NCI-H774 (cell line): ENCODE measurements at places on chromosomes 6 and 20.

- no peak for DNase-seq
Observed at GRCh38 chr6:129215916-129216520, 333.1 kb downstream of the LAMA2 start.

DNA sequence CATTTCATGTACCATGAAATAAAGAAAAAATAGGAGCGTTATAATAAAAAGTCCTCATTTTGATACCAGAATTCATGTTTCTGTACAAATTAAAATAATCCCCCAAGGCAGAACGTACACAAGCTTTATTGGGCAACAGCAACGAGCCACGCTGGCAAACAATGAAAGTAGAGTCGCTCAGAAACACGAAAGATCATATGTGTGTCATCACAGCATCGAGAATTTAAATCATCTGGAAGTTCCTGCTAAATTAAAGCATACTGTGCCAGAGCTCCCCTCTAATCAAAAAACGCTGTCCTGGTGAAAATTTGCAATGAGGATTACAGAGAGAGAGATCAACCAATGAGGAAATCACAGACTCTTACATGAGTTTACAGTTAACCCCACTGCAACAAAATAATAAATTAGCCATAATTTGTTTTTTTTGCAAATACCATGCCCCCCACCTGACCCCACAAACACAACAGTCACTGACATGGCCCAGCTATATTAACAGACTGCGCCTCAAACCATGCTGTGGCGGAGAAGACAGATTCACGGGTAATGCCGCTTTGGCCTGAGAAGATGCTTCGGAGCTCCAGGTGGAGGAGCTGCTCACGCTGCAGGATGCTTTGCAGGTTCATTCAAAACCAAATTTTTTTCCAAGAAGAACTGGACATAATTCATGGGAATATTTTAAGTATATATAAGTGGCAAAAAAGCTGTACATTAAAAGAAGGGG, 54.3 kb upstream of the NFATC2 start:
- no peak for DNase-seq

GRCh38 chr6:160520043-160520904, 143.8 kb downstream of the LPA start:
- peak; percentile 71 for DNase-seq

DNA sequence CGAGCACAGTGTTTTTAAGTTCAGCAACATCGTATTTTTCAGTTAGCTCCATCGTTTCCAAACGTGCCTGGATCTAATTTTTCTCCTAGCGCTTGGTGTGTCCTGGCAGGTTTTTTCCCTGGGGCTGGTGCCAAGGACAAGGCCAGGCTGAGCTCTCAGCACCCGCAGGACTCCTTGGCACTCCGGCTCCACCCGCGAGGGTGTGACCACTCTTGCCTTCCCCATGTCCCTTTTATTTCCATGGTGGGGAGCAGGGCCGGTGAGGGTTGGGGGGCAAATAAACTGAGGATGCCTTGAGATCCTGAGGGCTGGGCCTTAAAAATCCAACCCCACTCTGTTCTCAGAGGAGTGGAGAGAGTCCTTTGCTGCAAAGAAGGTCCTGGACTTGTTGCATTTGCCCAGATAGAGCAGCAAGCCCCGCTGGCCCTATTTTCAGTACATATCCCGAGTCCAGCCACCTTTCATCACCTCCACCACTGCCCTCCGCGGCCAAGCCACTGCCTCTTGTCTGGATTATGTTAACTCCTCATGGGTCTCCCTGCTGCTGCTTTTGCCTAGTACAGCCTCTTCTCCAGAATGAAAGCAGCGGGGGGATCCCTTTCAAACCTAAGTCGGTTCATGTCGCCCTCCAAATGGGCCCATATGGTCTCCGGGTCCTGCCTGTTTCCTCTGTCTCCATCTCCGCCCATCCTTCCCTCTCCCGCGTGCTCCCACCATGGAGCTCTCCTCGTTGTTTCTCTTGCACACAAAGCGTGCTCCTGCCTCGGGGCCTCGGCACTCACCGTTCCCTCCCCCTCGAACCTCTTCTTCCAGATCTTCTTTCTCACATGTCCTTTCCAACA, 4.5 kb upstream of the RAB44 start:
- no peak for DNase-seq

GRCh38 chr20:19644085-19644484, 114.0 kb upstream of the RIN2 start:
- DNase-seq, result no peak

DNA sequence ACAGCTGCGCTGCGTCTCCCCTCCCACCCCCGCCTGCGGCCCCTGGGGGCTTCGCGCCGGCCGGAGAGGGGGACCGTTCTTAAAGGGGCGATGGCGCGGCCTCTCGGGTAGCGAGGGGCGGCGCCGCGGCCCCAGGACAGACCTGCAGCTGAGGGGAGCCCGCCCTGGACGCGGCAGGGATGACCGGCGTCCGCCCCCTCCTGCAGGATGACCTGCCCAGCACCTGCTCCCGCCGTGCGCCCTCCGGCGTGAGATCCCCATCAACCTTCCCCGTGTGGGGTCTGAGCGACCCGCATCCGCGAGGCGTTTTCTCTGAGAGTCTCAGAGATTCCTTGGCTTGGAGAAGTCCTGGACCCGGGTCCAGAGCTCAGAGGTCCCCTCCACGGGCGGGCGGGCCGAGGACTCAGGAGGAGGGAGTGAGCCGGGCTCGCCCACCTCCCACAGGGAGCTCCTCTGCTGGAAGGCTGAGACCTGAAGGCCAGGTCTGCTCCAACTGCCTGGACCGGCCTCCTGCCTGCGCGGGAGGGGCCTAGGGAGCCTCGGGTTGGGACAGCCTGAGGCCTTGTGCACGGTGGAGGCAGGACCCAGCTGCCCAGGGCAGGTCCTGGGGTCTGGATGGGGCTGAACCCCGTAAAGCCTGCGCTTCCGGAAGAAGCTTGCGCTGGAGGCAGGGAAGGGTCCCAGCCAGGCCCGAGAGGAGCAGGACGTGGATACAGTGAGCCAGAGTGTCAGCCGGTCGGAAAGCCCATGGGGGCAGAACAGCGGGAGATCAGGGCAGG, 532 bp upstream of the NKAIN4 start:
- no peak for DNase-seq

DNA sequence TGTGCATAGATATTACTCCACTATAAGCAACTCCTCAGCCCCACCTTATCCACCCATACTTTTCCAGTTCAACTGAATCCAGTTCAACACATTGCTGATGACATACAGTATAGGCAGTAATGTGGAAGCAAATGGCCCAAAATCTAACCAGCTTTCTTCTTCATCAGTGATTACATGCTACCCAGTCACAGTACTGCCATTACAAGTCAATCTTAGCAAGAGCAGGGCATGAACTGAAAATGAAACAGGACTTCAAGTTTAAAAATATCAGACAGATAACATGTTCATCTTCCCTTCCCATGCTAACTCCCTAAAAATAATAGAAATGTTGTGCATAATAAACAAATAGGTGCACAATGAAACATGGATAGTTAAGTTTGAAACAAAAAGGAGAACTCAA, 19.2 kb downstream of the RRAGD start:
- no peak for DNase-seq
